ENCODE measurements at places on chromosomes 4 and X.

DNA sequence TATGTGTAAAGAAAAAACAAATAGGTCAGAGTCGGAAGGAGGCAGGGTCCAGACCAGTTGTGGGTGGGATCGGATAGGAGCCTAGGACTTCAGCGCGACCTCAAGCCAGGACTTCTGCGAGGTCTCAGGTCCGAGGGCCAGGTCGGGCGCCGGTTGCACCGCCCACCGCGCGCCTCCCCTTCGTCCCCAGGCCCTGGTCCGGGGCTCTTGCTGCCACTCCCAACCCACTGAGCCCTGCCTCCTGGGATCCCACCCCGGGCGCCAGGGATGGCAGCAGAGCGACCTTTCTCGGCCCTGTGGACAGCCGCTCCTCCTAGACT lies 12.3 kb downstream of the PITX2 start:
- no peak for DNase-seq

- peak; percentile 8 for DNase-seq
Observed at GRCh38 chr4:153151535-153152455, 52.4 kb upstream of the TRIM2 start.

DNA sequence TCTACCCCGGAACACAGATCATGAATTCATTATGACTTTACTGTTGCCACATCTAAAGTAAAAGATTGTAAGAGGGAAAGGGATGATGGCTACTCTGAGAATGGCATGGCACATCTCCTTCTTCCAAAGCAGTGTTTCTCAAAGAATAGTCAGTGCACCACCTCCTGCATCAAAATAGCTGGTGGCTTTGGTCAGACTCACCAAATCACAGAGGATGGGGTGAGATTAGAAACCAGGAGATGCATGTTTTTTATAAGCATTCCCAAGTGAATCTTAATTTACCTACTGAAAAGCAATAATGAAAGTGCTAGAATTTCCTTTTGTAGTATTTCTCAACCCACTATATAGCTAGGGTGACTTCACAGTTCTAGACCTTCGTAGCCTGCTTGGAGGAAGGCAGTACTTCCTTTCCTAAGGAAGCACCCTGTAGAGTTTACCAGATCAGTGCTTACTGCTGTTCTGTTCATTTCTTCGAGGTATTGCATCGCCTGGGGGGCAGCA lies 340.8 kb upstream of the KLF3 start:
- no peak for DNase-seq

DNA sequence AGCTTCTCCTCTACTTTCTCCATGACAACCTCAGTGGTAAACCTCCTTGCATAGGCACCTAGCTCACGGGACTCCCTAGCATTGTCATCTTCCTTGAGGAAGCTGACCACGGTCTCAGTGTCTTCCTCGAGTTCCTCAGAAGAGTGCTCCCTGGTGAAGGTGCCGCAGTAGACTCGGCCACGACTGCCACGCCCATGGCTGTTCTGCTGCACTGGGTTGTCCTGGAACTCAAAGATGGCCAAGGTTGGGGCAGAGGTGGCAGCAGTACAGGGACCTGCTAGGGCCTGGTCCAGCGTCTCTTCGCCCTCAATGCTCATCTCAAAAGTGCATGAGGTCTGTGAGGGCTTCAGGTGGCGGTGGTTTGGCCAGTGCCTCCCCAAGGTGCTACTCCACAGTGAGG lies 147.9 kb upstream of the ARHGEF9 start:
- no peak for DNase-seq
